ENCODE measurements at places on chromosomes 6 and 20. TPM values are rescaled to one million over a fixed set of nuclear protein-coding genes. Genes with fewer than 3 reads are reported as not detected.
A peak's percentile ranks its signal among the peaks of the same experiment; 100 is the strongest.

GRCh38 chr6:165426892-165427291 is 117.5 kb upstream of the C6orf118 start:
- no peak for DNase-seq

- no peak for DNase-seq
Observed at GRCh38 chr6:149905911-149906371, 8.0 kb upstream of the RAET1E start.

GRCh38 chr6:161233986-161234661 is 39.7 kb downstream of the AGPAT4 start:
- no peak for DNase-seq

DNA sequence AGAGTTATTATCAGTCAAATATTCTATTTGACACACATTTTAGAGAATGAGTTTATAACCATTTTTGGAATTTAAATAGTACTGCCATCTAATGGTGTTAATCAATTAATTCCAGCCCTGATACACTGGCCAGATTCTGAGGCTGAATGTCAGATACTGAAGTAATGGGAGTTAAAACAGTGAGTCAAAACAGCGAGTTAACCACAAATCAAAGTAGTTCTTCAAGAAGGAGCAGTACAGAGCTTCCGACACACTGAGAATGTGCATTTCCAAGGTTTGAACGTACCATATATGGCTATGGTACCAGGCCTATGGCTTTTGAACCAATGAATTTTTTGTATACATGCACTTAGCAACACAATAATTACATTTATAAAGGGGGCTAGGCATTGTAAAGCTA is 11.3 kb upstream of the CEP43 start:
- no peak for DNase-seq

DNA sequence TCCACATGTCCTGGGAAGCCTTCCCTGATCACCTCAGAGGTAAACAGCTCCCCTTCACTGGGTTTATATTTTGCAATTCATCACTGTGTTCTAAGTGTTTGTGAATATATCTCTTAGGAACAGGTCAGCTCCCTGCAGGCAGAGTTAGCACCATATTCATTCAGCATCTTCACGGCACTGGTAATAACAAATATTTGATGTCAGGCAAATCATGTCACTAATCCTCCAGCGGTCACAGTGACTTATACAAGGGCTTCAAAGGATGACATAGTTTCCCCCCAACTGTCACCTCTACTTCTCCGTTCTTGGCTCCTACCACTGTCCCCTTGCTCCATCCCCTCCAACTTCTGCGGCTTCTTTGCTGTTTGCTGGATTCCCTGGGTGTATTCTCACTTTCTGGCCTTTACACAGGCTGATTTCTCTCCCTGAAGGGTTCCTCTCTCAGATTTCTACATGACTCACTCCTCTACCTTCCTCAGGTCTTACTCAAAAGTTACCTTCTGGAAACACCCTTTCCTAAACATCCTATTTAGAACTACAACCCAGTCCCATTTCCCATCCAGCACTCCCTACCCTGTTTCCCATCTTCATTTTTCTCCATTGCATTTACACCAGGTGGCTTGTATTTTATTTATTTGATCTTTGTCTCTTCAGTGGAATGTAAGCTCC is 66.6 kb downstream of the NHLRC1 start:
- no peak for DNase-seq

GRCh38 chr6:167689751-167690150 is 137.0 kb upstream of the AFDN start:
- DNase-seq, result peak; percentile 63

DNA sequence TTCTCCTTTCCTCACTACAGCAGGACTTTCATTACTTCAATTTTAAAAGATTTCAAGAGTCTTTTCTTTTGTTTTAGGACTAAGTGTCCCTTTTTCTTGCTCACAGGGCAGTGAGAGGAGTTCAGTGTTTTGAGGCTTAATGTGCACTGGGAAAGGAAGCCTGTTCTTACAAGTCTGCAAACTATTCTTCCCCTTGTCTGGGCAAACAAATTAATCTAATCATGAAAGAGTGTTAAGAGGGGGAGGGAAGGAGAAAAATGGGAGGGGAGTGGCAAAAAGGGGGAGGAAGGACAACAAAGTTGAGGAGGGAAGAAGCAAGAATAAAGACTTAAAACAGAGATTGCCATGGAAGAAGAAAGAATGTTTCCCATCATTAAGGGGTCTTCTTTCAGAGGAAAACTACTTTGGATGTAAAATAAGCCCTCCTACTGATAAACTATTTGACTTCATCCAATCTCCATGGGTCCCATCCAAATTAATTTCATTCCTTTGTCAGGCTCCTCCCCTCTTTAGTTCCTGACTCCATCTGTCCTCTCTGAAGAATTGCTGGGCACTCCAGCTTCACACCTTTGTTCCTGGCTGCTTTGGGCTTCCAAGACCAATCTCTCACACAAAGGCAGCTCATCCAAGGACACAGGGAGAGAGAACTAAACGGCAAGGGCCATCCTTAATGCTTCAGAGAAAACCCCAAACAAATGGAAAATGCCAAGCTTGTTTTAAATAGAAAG is 244.5 kb downstream of the TPBG start:
- DNase-seq, result no peak

Gene SLC25A27
- total RNA-seq, result 15.1 TPM

Gene CALHM4
- total RNA-seq, result not detected

Gene HLA-DPB1
- total RNA-seq, result 11.3 TPM

Gene HCRTR2
- not detected for total RNA-seq
